ENCODE measurements at places on chromosomes 6 and 20. TPM values are rescaled to one million over a fixed set of nuclear protein-coding genes. Genes with fewer than 3 reads are reported as not detected.

DNA sequence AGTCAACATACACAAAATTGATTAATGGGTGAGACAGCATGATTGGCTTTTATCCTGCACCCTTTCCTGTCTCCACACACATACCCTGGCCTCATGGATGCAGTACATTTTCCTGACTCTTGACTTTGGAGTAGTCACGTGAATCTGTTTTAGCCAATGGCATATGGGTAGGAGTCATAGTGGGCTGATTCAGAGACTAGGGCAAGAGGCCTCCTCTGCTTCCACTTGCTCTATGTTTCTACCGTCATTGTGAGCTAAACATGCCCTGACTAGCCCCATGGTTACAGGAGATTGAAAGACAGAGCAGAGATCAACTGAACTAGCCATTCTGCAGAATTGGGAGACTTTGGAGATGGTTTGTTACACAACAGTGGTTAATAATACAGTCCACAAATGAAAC lies 850.0 kb downstream of the DHX35 start:
- no peak for DNase-seq

GRCh38 chr6:84448331-84448730 lies 220.9 kb upstream of the CEP162 start:
- no peak for DNase-seq

DNA sequence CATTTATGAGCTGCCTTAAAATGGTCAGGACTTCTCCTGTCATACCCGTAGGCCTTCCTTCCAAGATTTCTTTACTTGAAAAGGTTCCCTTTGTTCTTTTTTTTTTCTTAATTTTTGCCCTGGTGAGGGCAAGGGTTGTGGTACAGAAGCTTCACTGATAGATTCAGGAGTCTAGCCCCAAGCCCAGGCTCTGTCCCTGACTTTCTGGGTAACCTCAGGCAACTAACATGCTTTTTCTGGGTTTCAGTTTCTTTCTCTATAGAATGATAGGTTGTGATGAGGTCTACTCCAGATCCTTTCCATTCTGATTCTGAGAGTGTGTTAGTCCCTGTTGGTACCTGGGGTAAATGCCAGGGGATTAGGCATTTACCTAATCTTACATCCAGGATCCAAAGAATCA lies 21.2 kb downstream of the SNPH start:
- no peak for DNase-seq

DNA sequence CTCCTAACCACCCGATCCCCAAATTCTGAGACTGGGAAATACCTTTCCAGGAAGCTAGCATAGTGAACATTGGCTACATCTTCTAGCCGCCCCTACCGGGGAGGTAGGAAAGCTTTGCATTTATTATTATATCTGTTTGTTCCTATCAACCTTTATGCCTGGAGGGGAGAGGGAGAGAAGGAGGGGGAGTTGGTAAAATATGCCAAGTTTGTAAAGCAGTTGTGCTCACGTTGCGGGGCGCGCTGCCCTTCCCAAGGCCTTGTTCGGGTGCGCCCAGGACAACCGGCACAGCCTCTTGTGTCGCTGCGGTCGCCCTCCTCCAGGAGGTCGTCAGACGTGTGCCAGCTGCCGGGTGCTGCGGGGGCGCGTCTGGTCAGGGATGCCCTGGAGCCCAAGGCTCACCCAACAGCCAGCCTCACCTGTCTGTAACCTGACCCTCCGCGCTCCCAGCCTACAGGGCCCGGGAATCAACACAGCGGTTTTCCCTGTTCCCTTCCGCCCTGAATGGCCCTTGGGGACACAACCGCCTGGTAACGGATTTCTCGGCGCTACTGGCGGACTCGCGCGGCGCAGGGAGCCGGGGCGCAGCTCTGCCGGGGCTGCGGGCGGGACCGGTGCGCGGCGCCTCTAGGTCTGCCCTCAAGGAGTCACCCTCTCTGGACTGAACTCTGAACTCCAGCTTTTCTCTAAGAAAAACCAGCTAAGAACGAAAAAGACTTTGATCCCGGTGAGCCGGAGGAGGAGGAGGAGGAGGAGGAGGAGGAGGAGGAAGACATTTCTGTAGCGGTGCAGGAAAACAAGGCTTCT lies 1.1 kb upstream of the OVOL2 start:
- DNase-seq = no peak

GRCh38 chr6:136717716-136717990 lies 74.6 kb downstream of the MAP3K5 start:
- DNase-seq = no peak

DNA sequence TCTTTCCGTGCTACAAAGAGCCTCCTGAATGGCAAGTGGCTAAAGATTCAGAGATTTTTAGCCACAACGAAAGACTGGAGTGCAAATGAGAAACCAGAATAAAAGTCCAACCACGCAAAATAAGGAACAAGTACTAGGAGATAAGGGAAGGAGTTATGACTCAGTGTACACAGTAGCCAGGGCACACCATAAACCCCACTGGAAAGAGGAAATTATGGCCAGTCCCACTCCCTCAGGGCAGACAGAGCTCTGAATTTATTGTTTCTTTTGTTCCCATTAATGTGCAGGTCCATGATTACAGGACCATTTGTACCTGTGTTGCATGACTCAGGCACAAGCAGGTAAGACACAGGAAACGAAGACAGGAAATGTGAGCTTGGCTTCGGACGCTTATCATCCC lies 150.3 kb upstream of the PREP start:
- no peak for DNase-seq

DNA sequence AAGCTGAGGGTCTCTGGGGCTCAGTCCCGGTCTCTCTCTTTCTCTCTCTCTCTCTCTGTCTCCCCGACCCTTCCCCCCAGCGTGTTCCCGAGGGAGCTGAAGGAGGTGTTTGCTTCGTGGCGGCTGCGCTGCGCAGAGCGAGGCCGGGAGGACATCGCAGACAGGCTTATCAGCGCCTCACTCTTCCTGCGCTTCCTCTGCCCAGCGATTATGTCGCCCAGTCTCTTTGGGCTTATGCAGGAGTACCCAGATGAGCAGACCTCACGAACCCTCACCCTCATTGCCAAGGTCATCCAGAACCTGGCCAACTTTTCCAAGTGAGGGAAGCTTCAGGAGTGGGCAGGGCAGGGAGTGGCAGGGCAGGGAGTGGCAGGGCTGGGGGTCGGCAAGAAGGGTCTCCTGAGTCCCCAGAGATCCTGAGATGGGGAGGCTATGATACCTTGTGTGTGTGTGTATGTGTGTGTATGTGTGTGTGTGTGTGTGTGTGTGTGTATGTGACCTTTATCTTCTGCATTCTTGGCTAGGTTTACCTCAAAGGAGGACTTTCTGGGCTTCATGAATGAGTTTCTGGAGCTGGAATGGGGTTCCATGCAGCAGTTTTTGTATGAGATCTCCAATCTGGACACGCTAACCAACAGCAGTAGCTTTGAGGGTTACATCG lies 13.6 kb upstream of the ZBTB9 start:
- DNase-seq = no peak

GRCh38 chr6:40377173-40377806 lies 209.9 kb downstream of the LRFN2 start:
- DNase-seq = no peak

- DNase-seq = no peak
Measured at GRCh38 chr6:107928984-107929383, 29.0 kb downstream of the SEC63 start.

DNA sequence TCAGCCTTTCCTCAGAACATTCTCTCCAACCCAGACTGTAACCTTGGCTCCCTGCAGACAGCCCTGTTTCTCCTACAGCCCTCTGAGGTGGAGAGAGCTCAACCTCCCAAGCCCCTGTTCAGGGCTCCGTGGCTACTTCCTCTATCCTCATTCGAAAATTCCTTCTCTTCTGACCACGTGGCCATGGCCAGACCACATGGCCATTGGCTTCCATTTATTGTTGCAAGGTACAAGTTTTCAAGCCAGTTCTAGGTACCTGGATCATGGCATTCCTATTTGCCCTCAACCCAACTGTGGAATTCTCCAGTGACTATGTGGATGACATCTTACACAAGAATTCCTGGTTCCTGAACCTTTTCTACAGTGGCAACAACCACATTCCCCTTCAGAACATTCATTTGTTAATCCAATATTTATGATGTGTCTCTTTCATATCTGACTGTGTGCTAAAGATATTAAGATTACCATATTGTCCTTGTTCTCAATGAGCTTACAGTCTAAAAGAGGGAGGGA lies 161.9 kb downstream of the GMPR start:
- DNase-seq = no peak

GRCh38 chr6:88626460-88626859 lies 337.0 kb downstream of the RNGTT start:
- peak; percentile 55 for DNase-seq

GRCh38 chr6:13362412-13362811 lies 34.1 kb upstream of the TBC1D7 start:
- DNase-seq = peak; percentile 38

DNA sequence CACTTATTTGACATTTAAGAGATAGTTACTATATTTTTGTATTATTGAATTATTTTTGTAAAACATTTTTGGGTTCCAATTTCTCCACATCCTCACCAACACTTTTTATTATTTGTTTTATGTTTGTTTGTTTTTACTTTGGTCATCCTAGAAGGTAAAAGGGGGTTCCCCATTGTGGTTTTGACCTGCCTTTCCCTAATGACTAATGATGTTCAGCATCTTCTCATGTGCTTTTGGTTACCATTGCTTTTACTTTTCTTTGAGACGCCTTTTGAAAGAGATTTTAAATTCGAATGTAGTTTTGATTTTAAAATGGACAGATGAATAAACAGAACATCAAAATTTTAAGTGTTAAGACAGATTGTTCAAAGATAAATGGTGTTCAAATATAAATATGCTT lies 46.9 kb downstream of the AK9 start:
- DNase-seq = no peak

GRCh38 chr6:144725736-144726522 lies 440.8 kb downstream of the UTRN start:
- DNase-seq = no peak

DNA sequence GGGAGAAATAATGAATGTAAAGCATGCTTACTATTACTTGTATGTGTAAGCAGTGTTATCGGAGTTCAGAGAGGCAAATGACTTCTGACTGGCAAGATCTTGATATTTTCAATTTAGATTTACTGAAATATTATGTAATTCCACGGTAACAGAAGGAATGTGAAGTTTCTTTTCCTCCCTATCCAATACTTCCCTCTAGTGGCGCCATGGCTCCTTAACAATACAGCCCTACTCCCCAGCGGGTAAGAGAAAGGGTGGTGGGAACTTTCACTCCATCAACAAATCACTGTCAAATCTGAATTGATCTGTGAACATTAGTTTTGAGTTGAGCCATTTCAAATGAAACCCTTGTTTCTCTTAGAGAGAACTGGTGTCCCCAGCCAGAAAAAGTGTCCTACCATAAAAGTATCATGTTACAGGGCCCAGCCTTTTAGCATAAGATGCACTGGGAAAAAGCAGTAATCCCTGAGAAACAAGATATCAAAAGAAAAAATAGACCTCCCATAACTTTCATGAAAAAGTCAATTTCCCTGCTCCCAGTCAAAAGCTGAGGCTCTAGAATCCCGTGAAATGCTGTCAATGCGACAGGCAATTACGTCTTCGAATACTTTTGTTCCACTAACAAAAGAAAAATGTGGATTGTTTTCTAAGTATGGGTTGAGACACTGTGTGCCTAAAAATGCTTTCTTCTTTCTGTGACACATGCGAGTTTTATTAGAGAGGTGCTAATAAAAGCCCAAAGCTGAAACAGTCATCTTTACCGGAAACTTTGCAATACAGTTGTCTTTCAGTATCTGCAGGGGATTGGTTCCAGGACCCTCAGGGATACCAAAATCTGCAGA lies 12.9 kb downstream of the COX7A2 start:
- DNase-seq = peak; percentile 67

DNA sequence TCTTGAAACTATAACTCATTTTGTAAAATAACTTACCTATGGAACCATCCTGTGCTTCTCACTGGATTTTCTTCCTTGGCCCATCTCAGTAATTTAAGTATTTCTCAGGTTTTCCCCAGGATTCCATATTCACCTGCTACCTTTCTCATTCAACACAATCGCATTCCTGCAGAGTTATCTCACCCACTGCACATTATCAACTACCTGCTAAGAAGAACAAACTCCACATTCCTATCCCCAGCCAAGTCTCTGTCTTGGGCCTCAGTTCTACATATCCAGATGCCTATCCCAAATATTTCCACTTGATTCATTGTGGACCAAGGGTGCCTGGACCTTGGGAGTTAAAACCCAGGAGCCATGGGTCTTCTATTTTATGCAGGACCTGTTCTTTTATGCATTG lies 60.2 kb upstream of the KCNQ5 start:
- DNase-seq = no peak

GRCh38 chr6:137951064-137951597 lies 84.1 kb downstream of the TNFAIP3 start:
- no peak for DNase-seq

- peak; percentile 41 for DNase-seq
Measured at GRCh38 chr20:3172933-3173609, at the start of gene LZTS3. Gene LZTS3, minus strand, starts transcription at chr20:3173549. Its CDS starts 6,386 bp downstream, at chr20:3167163.

DNA sequence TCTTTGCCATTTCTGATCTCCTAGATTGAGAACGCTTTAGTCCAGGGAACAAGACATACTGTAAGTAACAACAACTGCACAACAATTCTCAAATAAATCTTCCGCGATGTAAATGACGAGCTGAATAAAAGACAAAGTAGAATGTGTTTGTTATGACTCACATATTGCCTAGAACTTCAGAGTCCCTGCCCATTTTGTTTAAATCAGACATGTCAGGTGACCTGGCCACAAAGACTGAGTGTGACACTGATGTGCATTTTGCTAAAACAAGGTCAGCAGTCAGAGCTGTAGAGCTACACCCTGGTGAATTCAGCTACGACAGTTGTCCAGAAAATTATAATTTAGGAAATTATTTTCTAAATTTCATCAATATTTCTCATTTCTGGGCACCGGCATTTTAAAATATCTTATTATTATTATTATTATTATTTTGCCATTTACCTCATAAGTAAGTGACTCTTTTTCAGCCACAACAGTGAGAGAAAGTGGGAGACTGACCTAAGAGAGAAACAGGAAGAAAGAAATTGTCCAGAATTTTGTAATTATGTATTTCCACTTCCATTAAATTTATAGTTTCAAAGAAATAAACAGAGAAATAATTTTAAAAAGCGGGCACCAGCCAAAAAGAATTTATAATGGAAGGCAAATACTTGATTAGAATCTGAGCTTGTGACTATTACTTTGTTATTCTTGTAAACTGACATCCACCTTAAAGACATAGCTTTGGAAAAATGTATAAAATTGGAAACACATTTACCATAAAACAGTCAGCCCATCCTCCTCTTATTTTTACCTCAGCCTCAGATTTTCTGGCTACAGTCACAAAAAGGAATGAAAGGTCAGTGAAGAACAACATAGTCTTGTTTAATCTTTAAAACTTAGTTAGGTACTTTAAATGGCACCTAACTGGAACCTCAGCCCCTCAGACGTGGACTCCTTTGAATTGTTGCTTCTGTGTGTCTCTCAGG lies 157.0 kb upstream of the CITED2 start:
- peak; percentile 37 for DNase-seq

The NKAIN2 gene
- total RNA-seq = not detected

The GDAP1L1 gene
- not detected for total RNA-seq

The POM121L2 gene
- total RNA-seq = not detected

The BACH2 gene
- total RNA-seq = 0.64 TPM

The SLC22A3 gene
- total RNA-seq = 1.3 TPM

The TRIM10 gene
- total RNA-seq = not detected

The C20orf144 gene
- total RNA-seq = under 0.01 TPM

The LAMA5 gene
- total RNA-seq = 35.1 TPM

The RGS17 gene
- total RNA-seq = 1.3 TPM

The TSHZ2 gene
- 2.3 TPM for total RNA-seq

The IL17F gene
- under 0.01 TPM for total RNA-seq
